ENCODE measurements at places on chromosomes 3 and 15. TPM values are rescaled to one million over a fixed set of nuclear protein-coding genes. Genes with fewer than 3 reads are reported as not detected.

GABRR3 gene
- total RNA-seq, result not detected

XCR1 gene
- total RNA-seq, result not detected

PLSCR4 gene
- 7.5 TPM for total RNA-seq

SPINT1 gene
- total RNA-seq, result 2.5 TPM

SH3GL3 gene
- total RNA-seq, result 121 TPM

GXYLT2 gene
- 3.4 TPM for total RNA-seq

BCL2A1 gene
- total RNA-seq, result not detected

C3orf20 gene
- total RNA-seq, result 0.31 TPM

TEX55 gene
- not detected for total RNA-seq

CCDC39 gene
- total RNA-seq, result 0.63 TPM

DHX30 gene
- 98.9 TPM for total RNA-seq

APBA2 gene
- total RNA-seq, result 152 TPM

CFAP91 gene
- total RNA-seq, result 13.5 TPM

ARL14 gene
- total RNA-seq, result not detected

CGNL1 gene
- 5.3 TPM for total RNA-seq

Measured in parietal lobe (tissue), 2 donors.